Fibroblast of skin of left quadriceps (primary cell): ENCODE measurements at places on chromosomes 1 and 21.
A peak's percentile ranks its signal among the peaks of the same experiment; 100 is the strongest.

- DNase-seq, result no peak
Observed at GRCh38 chr1:184932319-184932718, 42.0 kb downstream of the NIBAN1 start.

DNA sequence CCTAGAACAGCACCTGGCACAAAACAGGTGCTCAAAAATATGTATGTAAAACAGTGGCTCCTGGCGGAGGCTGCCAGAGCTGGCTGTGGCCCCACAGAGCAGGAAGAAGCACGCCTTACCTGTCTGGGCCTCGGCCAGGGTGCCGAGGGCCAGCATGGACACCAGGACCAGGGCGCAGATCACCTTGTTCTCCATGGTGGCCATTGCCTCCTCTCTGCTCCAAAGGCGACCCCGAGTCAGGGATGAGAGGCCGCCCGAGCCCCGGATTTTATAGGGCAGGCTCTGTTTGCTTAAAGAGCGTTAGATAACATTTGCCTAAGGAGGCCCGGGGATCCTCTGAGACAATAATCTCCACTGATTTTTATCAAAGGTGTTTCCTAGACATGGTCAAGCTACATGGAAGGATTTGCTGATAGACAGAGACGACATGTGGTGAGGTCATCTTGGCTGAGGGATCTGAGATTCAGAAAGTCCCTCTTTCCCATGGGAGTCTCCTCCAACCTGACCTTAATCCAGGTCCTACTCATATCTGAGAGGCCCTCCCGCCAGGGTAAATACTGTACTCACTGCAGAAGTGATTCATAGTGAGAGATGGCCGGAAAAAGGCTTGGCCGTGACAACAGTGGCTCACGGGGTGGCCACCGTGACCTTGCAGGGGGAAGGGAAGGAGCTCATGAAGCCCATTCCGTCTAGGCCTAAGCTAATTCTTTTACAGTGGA lies at the start of gene TFF1:
Gene TFF1 (minus strand): TSS at position 244 of the 719 bp plus-strand sequence. CDS start 40 bp downstream, at position 204.
- no peak for DNase-seq

GRCh38 chr1:57872913-57873312 lies 449.1 kb upstream of the DAB1 start:
- DNase-seq, result no peak

DNA sequence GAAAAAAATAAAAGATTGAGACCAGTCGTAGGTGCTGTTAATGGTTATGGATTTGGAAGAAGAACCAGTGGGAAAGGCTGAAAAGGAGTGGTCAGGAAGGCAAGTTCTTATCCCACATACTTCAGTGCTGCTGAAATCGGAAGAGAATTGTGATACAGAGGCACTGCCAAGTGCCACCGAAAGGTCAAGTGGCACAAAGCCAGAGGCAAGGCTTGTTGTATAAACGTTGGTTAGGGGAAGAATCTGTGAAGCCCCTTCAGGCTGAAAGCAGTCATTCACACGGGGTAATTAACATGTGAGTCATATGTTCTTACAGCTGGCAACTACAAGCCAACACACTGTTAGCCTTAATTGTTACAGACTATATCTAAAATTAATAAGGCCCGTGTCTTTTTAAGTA lies 48.8 kb downstream of the ZBTB40 start:
- DNase-seq, result peak; percentile 11

GRCh38 chr1:66750577-66750976 lies 1.7 kb upstream of the DYNLT5 start:
- no peak for DNase-seq

- DNase-seq, result no peak
Observed at GRCh38 chr1:209653915-209654351, 1.7 kb upstream of the LAMB3 start.

DNA sequence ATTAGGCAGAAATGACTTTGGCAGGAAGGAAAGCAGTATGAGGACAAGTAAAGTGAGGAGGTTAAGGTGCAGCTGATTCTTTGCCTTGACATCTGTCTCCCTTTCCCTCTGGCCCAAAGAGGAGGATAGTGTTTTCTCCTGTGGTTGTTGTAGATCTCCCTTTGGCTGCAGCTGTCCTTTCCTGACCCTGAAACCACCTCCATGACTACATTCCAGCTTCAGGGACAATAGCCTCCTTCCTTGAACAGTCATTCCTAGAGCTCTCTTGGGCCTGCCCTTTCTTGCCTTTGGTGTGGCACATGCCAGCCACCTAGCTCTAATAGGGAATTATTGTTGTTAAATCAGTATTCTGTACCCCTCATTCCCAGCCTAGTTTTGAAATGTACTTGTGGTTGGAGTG lies 6.2 kb downstream of the ZMYM1 start:
- DNase-seq, result no peak

- DNase-seq, result no peak
Observed at GRCh38 chr1:63103682-63104081, 218.7 kb upstream of the FOXD3 start.

DNA sequence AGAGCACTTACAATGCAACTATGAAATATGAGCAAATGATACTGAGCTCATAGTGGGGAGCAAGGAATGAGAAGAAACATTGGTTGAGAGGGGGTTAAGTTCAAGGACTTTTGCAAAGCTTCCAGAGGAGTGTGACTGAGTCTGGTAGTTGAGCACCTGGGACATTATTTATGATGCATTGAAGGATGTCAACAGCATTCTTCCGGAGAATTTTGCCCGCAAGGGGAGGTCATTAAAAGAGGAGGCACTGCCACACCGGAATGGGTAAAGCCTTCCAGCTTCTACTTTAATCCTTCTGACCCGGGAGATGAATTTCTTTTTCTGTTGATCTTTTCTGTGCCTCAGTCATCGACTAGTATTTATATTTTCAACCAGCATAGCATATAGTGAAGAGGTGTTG lies 208.4 kb upstream of the CAMK1G start:
- no peak for DNase-seq

DNA sequence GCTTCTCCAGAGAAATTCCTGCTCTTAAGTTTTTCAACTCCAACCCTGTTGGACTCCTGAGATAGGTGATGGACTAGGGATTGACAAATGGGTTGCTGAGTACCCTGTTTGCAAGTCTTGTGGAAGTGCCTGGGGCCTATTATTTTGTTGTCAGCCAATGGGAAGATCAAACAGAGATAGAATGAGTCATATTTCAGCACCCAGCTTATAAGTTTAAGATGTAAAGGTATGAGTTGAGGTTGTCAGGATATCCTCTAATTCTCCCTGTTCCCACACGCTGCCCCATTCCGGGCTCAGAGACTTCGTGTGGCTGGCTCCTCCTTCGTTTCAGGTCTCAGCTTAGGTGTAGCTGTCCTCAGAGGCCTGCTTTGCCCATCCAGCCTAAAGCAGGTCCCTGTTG lies 91.8 kb downstream of the CENPF start:
- DNase-seq, result no peak

DNA sequence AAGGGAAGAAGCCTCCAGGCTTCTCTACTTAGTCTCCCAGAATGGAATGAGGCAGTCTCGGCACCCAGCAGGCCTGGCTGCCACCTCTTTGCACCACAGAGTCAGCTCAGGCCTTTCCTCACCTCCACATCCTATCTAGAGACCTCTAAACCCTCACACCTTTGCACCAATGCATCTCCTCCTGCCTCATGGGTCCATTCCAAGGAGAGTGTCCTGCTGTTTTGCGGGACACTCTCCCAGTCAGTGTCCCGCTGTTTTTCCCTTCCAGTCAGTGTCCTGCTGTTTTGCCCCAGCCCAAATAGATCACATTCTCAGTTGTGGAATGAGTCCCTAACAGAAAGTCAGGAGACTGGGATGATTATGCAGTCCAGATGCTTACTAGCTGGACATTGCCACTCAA lies 185.6 kb upstream of the CAMK1G start:
- no peak for DNase-seq

DNA sequence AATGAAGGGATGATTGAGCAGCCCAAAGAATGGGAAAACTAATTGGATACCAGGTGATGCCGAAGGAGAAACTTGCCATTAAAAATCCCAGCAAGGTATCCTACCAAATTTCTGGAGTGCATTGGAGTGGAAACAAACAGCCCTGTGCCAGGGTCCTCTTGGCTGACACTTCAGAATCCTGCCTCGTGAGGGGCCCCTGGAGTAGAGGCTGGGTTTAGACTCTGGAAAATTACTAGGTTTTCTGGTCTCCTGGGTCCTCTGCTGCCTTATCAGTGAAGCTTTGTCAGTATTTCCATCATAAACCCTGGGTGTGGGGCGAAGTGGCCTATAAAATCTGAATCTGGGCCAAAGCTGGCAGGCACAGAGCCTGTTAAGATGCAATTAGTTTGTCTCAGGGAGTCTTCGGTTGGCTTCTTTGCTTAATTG lies 289.2 kb upstream of the USP24 start:
- DNase-seq, result no peak

DNA sequence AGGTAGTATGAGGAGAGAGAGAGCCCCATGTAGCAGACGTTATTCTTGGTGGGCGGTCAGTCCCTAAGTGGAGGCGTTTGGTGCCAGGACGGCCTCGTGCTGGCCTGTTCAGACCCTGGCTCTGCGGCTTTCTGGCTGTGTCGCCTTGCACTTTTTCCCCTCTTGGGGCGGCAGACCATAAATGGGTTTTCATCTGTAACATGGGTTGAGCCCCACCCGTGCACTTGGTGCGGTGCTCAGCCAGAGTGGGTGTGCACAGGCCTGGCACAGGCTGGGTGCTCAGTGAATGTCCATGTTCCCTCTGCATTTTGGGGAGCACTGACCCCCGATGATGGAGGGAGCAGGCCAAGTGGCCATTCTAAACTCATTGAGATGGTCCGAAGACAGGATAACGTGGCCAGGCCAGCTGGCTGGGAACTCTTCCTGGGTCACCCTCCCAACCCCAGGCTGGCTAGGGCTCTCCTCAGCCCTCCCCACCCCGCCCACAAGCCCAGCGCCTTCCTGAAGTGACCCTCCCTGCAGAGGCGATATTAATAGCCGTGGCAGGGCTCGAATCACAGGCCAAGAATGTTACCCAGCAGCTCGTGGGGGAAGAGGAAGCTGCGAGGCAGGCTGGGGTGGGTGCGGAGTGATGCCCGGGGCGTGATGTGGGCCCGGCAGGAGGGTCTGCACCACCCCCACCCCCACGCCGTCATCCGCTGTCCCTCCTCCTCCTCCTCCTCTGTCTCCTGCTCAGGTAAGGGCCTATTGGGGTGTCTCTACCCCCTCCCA lies 78.5 kb downstream of the ARHGEF10L start:
- DNase-seq, result no peak

DNA sequence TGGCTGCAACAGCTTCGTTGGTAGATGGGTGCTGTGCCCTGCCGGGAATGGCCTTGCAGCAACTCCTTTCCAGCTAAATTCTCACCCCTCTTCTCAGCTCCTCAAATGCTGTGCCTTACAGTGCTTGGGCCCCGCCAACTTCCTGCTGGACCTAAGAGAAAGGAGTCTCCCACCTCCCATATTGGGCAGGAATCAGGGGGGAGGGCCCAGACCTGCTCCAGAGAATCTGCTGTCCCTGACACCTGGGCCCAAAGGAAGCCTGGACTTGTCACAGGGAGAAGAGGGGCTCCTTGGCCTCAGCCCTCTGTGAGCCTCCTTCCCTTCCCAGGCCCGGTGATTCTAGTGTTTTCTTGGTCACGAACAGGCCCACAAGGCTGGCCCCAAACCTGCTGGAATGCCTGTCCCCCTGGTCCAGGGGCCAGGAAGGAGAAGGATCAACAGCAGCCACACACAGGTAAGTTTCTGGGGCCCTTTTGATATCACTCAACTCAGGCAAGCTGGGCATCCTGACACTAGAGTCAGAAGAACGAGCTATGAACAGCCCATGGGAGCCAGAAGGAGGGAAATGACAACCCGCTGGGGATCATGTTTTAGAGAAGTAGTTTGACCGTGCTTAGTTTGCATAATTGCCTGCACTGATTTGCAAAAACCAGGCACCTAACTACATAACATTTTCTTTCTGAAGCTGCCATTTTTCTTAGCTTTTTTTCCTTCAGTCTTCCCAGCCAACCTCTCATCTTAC lies 86.2 kb downstream of the CD247 start:
- no peak for DNase-seq

GRCh38 chr1:201751872-201752271 lies 77.1 kb upstream of the IPO9 start:
- DNase-seq, result no peak

GRCh38 chr1:79657951-79658658 lies 651.6 kb upstream of the ADGRL4 start:
- peak; percentile 34 for DNase-seq
